ENCODE measurements at places on chromosomes 3 and 15. TPM values are rescaled to one million over a fixed set of nuclear protein-coding genes. Genes with fewer than 3 reads are reported as not detected.

- DNase-seq = no peak
- H3K27ac ChIP-seq = no peak overlapping the region
- H3K4me1 ChIP-seq = peaks cover 6% of the 10 kb centered on the region
- H3K27me3 ChIP-seq = no peaks in the 10 kb centered on the region
Observed at GRCh38 chr3:8325306-8325705, 176.3 kb upstream of the LMCD1 start.

GRCh38 chr3:176872771-176873209 lies 324.5 kb downstream of the TBL1XR1 start:
- H3K27me3 ChIP-seq = no peaks in the 10 kb centered on the region
- no peaks in the 10 kb centered on the region for H3K36me3 ChIP-seq
- H3K4me3 ChIP-seq = no peak overlapping the region
- H3K4me1 ChIP-seq = no peaks in the 10 kb centered on the region
- DNase-seq = peak; percentile 65

- DNase-seq = no peak
- H3K36me3 ChIP-seq = no peaks in the 10 kb centered on the region
- no peak overlapping the region for H3K4me3 ChIP-seq
- peak overlapping the region; percentile 95 for H3K27ac ChIP-seq
- H3K4me1 ChIP-seq = peaks cover 9% of the 10 kb centered on the region
Observed at GRCh38 chr15:88637841-88638625, 783 bp upstream of the ISG20 start.

GRCh38 chr3:122969585-122970469 lies 57.7 kb downstream of the SEMA5B start:
- DNase-seq = no peak
- no peaks in the 10 kb centered on the region for H3K36me3 ChIP-seq
- H3K4me1 ChIP-seq = peaks cover 2% of the 10 kb centered on the region
- H3K27ac ChIP-seq = no peak overlapping the region

DNA sequence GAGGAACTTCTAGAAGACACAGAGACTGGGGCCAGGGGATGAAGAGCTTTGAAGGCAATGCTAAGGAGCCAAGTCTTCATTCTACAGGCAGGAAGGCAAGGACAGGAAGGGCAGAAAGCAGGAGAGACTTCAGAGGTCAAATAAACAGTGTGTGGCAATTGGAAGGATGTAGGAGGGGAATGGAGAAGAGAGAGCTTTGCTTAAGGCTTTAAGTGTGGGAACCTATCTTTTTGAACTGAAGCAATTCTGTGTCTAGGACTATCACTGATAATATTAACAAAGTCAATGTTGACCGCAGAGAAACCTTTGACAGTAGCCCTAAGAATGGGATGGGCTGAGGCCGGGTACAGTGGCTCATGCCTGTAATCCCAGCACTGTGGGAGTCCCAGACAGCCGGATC lies 325.0 kb downstream of the FOXP1 start:
- no peaks in the 10 kb centered on the region for H3K36me3 ChIP-seq
- H3K27ac ChIP-seq = no peak overlapping the region
- DNase-seq = no peak
- H3K4me3 ChIP-seq = no peak overlapping the region
- no peaks in the 10 kb centered on the region for H3K27me3 ChIP-seq

DNA sequence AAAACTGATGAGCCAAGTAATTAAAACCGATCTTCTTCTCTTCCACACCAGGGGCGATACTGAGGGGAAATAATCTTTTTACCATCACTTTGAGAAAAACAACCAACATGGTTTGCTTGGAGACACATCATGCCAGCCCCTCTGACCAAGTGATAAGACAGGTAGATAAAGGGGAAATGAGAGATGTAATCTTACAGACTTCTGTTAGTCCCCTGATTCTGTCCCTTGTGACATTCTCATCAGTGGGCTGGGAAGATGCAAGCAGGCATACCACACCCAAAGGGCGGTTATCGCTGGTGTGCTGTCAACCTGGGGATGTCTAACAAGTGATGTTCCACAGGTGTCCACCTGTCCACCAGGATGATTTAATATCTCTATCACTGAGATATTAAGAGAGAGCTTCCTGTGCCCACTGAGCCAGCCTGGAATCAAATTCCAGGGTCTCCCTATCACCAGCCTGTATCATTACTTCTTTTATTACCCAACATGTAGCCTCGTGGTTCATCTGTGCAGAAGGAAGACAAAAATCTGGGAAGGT lies 315.0 kb downstream of the FOXP1 start:
- no peaks in the 10 kb centered on the region for H3K27me3 ChIP-seq
- H3K4me1 ChIP-seq = no peaks in the 10 kb centered on the region
- no peak overlapping the region for H3K27ac ChIP-seq
- no peak overlapping the region for H3K4me3 ChIP-seq
- DNase-seq = no peak
- H3K36me3 ChIP-seq = no peaks in the 10 kb centered on the region

DNA sequence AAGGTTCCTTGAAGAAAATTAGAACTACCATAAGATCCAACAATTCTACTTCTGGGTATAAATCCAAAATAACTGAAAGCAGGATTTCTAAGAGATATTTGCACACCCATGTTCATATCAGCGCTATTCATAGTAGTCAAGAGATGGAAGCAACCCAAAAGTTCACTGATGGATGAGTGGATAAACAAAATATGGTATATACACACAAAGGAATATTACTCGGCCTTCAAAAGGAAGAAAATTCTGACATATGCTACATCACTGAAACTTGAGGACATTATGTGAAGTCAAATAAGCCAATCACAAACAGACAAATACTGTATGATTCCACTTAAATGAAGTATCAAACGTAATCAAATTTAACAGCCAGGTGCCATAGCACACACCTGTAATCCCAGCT lies 13.1 kb downstream of the DET1 start:
- no peak overlapping the region for H3K4me3 ChIP-seq
- peaks cover 4% of the 10 kb centered on the region for H3K4me1 ChIP-seq
- DNase-seq = no peak
- no peak overlapping the region for H3K27ac ChIP-seq
- no peaks in the 10 kb centered on the region for H3K27me3 ChIP-seq

- no peaks in the 10 kb centered on the region for H3K4me1 ChIP-seq
- H3K4me3 ChIP-seq = no peak overlapping the region
- no peak for DNase-seq
- H3K27ac ChIP-seq = peak overlapping the region; percentile 34
- H3K36me3 ChIP-seq = no peaks in the 10 kb centered on the region
Observed at GRCh38 chr3:72303926-72304325, 519.0 kb upstream of the PROK2 start.

DNA sequence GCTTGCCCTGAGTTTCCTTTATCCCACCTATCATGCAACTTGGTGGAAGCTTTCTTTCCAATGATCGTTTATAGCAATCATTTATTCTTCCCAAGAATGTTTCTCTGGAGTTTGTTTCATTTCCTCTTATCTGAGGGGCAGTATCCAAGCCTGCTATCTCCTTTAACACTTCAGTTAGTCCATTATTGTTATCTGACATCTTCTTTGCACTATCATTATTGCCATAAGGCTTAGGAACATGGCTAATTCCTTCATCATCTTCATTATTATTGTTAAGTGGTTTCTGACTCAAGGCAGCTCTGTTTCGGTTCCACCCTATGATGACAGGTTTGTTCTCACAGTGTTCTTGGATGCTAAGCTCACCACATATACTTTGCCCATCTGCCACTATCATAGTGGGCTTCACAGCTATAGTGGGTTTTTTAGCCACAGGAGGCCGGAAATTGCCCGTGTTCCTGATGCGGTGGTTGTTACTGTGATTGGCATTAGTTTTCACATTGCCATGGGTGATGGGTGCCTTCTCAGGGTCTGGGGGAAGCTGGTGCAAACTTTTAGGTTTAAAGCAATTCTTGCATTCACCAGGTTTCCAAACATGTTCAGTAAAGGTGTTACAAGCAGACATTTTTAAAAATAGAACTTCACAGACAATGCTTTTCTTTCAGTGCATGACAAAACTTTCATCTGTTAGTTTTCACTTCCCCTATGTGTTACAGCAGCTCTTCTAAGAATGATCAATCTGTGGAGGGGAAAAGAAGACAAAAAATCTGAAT lies 110.6 kb upstream of the TSPAN3 start:
- H3K4me3 ChIP-seq = no peak overlapping the region
- no peak for DNase-seq
- no peaks in the 10 kb centered on the region for H3K27me3 ChIP-seq

- H3K4me3 ChIP-seq = no peak overlapping the region
- no peaks in the 10 kb centered on the region for H3K36me3 ChIP-seq
- no peak overlapping the region for H3K27ac ChIP-seq
- peaks cover 4% of the 10 kb centered on the region for H3K4me1 ChIP-seq
Observed at GRCh38 chr15:36885771-36886170, 214.6 kb downstream of the MEIS2 start.

GRCh38 chr3:15815696-15816095 lies 17.9 kb upstream of the ANKRD28 start:
- H3K4me3 ChIP-seq = no peak overlapping the region
- H3K27ac ChIP-seq = no peak overlapping the region
- peaks cover 13% of the 10 kb centered on the region for H3K4me1 ChIP-seq
- no peaks in the 10 kb centered on the region for H3K36me3 ChIP-seq
- no peak for DNase-seq

DNA sequence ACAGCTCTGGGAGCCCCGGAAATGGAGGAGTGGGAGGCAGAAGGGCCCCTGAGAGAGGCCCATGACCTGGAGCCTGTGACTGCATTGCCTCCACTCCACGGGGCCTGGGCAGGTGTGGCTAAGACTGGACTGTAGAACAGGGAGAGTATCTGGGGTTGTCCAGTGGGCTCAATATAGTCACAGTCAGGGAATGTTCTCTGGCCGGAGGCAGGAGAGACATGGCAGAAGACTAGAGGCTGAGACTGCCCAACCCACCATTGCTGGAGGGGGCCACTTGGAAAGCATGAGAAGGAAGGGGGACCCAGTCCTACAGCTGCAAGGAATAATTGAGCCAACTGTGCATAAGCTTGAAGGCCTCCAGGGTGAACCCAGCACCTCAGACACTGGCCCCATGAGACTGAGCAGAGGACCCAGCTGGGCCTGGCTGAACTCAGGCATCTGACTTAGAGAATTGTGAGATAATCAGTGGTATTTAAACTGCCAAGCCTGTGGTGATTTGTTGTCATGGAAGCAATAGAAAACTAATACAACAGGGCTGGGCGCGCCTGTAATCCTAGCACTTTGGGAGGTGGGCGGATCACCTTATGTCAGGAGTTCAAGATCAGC lies 33.1 kb downstream of the NIPA2 start:
- no peak for DNase-seq
- no peaks in the 10 kb centered on the region for H3K27me3 ChIP-seq
- no peak overlapping the region for H3K4me3 ChIP-seq

GRCh38 chr15:86505951-86506350 lies 426.3 kb downstream of the AGBL1 start:
- no peaks in the 10 kb centered on the region for H3K4me1 ChIP-seq
- DNase-seq = no peak
- H3K36me3 ChIP-seq = no peaks in the 10 kb centered on the region
- H3K27ac ChIP-seq = no peak overlapping the region

GRCh38 chr3:44252332-44252959 lies 10.8 kb downstream of the TOPAZ1 start:
- no peak for DNase-seq
- no peaks in the 10 kb centered on the region for H3K36me3 ChIP-seq
- no peaks in the 10 kb centered on the region for H3K4me1 ChIP-seq

DNA sequence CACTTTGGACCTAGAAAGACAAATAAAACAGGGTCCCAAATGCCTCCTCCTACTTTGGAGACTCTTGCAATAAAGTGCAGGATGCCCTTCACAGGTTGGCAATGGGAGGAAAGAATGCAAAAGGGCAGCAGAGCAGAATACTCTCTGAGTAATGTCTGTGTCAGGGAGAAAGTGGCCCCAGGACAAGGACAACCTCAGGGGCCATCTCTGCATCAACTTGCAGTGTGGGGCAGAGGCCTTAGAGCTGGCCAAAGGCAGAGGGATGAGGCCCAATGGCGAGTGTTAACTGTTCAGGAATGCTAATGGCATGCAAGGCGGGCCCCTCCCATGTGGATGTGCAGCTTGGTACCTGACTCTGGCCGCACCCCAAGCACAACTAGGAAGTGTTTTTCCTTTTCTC lies 8.4 kb downstream of the UPK1B start:
- no peaks in the 10 kb centered on the region for H3K36me3 ChIP-seq
- no peak overlapping the region for H3K27ac ChIP-seq
- no peaks in the 10 kb centered on the region for H3K27me3 ChIP-seq
- H3K4me1 ChIP-seq = no peaks in the 10 kb centered on the region
- DNase-seq = no peak

DNA sequence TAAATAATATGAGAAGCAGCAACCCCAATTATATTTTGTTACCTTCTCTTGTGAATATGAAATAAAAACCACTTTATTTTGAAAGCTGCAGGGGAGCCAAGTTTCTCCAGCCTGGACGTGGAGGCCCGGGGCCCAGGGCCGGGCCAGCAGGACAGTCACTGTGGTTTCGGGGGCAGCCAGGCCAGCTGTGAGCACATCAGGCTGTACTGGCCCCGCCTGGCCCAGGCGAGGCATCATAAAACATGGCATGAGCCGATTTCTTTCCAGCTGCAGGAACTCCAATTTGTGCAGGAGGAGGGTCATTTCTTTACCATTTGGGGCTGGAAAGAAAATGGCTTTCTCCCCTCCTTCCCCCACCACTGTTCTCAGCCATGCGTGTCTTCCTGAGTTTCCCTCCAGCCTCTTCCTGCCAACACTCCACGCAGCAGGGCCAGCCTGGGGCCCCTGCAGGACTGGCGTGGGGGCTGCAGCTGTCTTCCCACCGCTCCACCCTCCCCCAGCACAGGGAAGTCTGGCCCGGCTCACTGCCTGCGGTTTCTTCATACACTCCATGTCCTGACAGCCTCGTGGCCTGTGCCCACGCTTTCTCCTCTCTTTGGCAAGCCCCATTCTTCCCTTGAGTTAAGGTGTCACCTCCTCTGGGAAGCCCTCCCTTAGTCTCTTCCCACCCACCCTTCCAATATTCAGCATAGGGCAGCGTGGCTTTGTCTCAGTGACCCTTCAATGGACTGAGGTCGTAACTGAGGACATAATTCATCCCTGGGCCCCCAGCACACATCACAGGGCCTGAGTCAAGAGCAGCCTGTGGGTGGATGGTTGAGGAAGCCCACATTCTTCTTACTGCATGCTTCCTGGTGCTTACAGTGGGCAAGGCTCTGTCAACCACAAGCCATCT lies 135.8 kb downstream of the CHSY1 start:
- DNase-seq = no peak
- H3K4me3 ChIP-seq = no peak overlapping the region
- no peaks in the 10 kb centered on the region for H3K36me3 ChIP-seq
- peaks cover 13% of the 10 kb centered on the region for H3K4me1 ChIP-seq

DNA sequence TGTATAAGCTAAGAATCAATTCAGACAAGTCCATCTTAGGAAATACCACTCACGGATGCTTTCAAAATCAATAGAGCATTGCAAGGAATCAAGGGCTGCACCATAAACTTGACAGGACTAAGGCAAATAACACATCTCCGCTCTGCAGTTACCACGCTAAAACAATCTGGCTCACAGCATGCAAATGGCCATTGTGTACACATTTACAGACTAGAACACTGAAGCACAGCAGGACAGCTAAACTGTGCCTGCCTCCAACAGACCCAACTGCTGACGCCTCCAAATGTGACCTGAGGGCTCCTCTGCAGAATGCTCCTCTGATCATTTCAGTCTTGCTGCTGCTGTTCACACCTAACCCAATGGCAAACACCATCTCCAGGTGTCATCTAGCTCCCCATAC lies 104.3 kb downstream of the MEX3B start:
- no peak overlapping the region for H3K4me3 ChIP-seq
- H3K27ac ChIP-seq = no peak overlapping the region
- no peaks in the 10 kb centered on the region for H3K4me1 ChIP-seq
- no peaks in the 10 kb centered on the region for H3K36me3 ChIP-seq

The ISL2 gene
- not detected for total RNA-seq

The HMCES gene
- total RNA-seq = 33.3 TPM

The POLQ gene
- total RNA-seq = 6.3 TPM

The GPR62 gene
- total RNA-seq = 0.83 TPM

The RBPMS2 gene
- total RNA-seq = 3.8 TPM

The CASR gene
- total RNA-seq = not detected

The THSD4 gene
- 29.5 TPM for total RNA-seq

The AADAC gene
- total RNA-seq = 223 TPM

The FOXL2NB gene
- total RNA-seq = 9.6 TPM
